GM12892 (cell line): ENCODE measurements at places on chromosomes 7 and 10.

- no peak for DNase-seq
Observed at GRCh38 chr7:155834486-155835048, 22.3 kb upstream of the SHH start.

DNA sequence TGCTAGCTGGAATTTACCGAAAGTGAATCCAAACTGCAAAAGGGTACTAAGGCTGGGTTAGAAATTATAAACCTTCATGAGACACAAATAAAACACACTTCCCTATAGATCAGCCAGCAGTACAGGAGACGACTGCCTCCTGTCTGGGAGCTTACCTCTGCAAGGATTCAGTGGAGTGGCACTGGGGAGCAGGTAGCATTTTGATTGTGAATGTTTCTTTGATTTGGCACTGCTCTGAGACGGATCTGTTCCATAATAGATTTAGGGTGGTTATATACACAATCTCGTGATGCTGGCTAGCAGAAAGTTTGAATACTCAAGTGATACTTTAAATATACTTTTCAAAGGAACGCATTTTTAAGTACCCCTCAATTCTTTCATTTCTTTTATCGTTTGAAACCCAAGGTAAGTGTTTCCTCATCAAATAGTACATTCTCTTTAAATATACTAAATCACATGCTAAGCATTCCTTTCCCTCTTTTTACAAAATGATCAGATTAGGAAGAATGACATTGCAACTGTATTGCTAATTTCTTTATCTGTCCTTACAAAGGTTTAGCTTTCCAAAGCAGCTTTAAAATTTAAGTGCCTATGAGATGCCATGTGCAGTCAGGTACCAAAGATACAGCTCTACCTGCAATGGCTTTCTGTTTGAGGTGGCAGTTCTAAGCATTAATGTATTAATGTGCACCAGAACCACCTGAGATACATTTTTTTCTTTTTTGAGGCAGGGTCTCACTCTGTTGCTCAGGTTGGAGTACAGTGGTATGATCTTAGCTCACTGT lies 20.6 kb upstream of the CHCHD3 start:
- no peak for DNase-seq

DNA sequence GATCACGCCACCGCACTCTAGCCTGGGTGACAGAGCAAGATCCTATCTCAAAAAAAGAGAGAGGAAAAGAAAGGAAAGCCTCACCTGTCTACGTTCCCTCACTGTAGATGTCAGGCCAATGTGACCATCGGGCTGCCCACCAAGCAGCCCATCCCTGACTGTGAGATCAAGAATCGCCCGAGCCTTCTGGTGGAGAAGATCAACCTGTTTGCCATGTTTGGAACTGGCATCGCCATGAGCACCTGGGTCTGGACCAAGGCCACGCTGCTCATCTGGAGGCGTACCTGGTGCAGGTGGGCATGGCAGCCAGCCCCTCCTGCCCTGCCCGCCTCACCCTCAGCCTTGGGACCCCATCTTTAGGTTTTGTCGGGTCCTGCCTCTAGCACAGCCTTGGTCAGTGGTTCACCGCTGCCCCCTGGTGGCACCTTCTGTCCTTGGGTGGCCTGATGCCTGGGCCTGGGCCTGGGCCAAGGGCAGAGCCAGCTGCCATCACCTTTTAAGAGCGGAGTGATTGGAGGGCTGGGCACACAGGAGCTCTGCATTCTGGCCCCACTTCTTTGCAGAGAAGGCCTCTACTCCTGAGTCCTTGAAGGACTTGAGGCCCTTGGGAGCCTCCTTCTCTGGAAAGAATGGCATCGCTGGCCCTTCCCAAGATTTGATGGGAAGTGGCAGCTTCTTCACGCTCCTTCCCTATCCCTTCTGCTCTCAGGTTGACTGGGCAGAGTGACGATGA lies 14.4 kb upstream of the AHCYL2 start:
- peak; percentile 92 for DNase-seq

GRCh38 chr10:48770561-48771089 lies 86.0 kb downstream of the WDFY4 start:
- DNase-seq: no peak

- no peak for DNase-seq
Observed at GRCh38 chr10:121540732-121541395, 57.4 kb downstream of the FGFR2 start.

DNA sequence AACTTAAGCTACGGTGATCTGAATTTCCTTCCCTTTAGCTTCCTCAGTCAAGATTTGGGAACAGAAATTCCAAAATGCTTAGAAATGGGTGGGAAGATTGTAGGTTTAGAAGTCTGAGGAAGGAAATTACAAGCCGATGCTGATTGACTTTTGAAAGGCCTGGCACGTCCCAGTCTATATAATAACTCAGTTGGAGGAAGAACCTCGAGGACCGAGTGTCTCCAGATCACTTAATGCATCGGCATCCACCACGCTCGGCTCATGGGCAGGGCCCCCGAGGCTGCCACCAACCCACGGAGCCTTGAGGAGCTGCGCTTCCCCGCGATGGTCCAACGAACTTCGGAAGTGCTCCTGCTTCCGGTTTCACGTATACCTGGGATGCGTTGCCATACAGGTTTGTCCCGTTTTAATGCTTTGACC lies 10.4 kb upstream of the SP8 start:
- DNase-seq: no peak

- DNase-seq: no peak
Observed at GRCh38 chr10:29805134-29805723, 170.5 kb upstream of the SVIL start.

DNA sequence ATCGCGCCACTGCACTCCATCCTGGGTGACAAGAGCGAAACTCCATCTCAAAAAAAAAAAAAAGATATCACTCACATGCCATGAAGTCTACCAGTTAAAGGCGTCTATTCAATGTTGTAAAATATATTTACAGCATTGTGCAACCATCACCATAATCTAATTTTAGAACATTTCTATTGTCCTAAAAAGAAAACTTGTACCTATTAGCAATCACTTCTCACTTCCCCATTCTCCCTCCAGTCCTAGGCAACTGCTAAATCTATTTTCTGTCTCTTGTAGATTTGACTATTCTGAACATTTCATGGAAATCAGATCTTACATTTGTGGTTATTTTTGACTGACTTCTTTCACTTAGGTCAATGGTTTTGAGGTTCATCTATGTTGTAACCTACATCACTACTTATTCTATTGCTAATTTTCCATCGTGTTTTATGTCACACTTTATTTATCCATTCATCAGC lies 25.2 kb upstream of the OTUD1 start:
- no peak for DNase-seq

DNA sequence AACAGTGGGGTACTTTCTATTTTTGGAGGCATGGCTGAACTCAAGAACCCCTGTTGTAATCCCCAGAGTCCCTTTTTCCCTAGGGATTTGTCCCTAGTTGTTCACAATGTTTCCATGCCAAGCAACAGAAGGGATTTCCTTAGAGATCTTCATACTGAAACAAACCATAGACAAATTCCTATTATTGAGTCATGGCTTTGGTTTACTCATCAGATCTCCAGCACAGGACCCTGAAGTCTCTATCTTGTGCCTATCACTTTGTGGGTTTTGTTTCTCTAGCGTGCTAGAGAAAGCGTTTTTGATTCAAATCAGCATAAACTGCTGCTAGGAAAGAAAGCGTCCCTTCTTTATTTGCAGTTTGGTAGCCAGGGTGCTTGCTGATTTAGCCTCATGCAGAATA lies 165.0 kb downstream of the BAMBI start:
- DNase-seq: no peak

- DNase-seq: no peak
Observed at GRCh38 chr10:5575144-5575481, 50.4 kb downstream of the CALML3 start.

DNA sequence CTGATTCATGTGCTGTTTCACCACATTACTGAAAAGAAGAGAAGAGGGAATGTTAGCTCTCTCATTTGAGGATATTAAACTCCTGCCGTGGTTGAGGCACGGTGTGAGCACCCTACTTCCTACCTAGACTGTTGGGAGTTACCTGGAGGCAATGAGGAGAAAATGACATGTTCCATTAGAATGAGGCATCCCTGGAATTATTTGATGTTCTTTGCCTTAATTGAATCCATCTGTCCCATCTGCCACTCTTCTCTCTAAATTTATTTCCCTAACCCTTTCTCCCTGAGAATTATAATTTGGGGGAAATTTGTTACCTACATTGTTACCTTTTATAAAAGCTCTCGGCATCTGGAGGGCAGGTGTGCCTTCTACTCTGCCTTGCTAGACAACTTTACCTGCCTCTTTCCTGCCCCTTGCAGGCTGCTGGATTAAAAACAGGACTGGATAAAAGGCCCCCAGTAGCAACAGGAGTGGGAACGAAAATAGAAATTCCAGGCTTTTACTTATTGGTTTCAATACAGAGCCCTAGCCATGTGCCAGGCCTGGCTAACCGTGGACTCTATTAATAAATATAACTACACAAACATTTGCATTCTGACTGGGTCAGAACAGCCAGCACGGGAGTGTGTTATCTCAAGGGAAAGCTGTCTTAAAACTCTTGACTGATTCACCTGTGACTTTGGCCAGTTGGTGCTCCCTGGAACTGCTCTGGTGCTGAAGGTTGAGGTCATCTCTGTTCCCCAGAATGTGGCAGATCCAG lies 4.4 kb upstream of the ATXN7L1 start:
- DNase-seq: no peak

DNA sequence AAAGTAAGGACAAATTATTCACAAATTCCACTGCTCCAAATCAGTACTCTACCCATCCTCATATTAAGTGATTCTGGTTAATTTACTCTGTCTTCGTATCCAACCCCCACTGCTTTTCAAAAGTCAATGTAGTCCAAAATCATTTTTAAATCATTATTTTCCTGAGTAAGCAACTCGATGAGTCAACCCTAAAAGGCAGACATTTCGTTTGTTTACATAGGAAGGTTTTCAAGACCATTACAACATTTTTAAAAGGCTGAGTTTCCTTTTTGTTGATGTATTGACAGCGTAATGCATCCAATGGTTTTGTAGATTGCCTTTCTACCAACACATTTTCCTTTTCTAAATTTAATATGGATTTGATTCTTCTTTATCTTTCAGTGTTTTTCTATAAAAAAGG lies 523.0 kb upstream of the ANKRD30A start:
- DNase-seq: no peak

GRCh38 chr10:5531558-5532306 lies 7.0 kb downstream of the CALML3 start:
- no peak for DNase-seq

DNA sequence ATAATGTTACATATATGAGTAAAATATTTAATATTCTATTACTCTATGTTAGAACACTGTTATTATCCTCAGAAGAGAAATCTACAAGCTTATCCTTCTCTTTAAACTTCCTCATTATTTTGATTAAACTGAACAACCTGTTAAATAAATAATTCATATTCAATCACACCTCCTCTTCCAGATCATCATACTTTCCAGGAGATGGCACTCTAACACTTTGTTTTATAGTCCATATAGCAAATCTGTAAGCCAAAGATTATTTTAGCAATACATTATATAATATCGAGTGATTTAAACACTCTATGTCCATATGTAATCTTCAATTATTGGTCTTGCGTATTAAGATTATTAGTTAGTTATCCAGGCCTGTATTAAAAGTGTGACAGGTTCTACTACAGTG lies 694.1 kb downstream of the ANKRD7 start:
- DNase-seq: no peak

DNA sequence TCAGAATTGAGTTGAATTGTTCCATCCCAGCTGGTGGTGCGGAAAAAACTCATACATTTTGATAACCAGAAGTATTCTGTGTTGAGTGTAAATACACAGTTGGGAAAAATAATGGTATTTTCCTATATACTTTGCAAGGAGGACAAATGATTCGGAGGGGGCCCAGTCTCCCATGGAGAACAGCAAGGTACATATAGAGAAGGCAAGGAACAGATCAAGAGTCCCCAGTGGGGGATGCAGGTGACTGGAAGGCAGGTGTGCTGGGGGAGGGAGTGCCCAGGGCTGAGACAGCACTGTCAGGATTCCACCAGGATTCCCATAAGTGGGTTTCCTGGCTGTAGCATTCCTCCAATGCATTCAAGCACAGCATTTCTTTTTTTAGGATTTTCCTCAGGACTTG lies 10.8 kb upstream of the ADCY1 start:
- DNase-seq: no peak

DNA sequence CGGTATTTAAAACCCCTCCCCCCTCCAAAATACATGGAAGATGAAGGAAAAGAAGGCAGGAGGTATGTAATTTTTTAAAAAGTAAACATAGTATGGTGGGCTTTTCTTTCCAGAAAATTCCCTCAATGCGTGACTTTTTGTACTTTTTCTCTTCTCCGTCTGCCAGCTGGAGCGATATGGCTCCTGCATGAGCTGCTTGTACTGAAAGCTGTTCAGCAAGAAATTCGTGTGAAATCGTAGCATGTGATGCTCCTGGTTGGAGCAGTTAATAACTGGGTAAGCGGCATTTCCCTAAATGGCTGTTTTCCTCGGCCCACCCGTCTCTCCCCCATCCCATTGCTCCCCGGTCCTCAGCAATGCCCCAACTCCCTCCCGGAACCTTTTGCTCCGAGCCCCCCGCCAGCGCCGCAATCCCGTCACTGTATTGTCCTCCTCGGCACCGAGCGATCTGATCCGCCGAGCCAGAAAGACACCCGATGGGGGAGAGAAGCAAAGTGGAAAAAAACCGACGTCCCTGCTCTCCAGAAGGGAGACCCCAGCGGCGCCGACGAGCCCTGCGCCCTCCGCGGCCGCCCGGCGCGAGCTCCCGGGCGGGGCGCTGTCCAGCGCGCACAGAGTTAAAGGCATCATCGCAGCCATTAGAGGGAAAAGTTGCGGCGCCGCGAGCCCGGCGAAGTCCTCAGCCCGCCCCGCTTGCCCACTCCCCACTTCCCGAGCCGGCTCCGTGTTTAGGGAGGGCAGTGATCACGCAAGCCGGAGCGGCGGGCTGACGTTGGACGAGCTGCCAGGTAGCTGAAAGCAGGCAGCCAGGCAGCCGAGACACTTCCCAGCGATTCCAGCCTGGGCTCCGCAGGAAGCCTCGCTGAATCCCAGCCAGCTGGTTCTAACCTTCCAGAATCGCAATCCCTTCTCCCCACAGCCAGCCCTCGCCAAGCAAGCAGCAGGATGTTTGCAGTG lies at the start of gene VSTM2A:
TSS of gene VSTM2A (plus strand) at position 707 of the 957 bp plus-strand sequence. CDS start 356 bp downstream, outside the sequence.
- DNase-seq: no peak

DNA sequence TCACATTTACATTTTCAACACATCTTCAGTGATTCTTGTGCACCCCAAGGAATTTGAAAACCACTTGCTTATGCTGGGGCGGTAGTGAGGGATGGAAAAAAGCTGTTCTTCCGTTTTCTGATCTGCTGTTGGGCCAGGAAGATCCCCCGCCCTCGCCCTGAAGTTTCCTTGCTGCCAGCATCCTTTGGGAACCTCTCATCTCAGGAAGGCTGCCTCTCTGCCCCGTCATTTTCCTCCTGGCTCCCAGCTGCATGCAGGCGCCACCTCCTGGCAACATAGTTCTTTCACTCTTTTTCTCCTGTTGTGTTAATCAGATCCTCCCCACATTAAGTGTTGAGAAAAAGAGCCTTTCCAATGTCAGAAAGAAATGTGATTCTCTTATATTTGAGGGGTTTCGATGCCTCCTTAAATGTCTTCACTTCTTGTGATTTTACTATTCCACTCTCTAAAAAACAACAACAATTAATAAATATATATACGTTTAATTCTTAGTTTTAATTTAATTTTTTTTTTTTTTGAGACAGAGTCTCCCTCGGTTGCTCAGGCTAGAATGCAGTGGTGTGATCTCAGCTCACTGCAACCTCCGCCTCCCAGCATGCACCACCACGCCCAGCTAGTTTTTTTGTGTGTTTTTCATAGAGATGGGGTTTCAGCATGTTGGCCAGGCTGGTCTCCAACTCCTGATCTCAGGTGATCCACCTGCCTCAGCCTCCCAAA lies 122.9 kb downstream of the RALA start:
- DNase-seq: peak; percentile 38

GRCh38 chr7:91609525-91609924 lies 271.0 kb downstream of the MTERF1 start:
- DNase-seq: no peak
